ENCODE measurements at places on chromosomes 2 and 18. TPM values are rescaled to one million over a fixed set of nuclear protein-coding genes. Genes with fewer than 3 reads are reported as not detected.

- no peak for DNase-seq
These were observed 234.2 kb downstream of the CDH2 start for GRCh38 chr18:27942706-27943105.

GRCh38 chr2:127631541-127631996 is 14.4 kb upstream of the GPR17 start:
- no peak for DNase-seq

GRCh38 chr2:73870084-73870483 is 22.7 kb upstream of the ACTG2 start:
- no peak for DNase-seq

DNA sequence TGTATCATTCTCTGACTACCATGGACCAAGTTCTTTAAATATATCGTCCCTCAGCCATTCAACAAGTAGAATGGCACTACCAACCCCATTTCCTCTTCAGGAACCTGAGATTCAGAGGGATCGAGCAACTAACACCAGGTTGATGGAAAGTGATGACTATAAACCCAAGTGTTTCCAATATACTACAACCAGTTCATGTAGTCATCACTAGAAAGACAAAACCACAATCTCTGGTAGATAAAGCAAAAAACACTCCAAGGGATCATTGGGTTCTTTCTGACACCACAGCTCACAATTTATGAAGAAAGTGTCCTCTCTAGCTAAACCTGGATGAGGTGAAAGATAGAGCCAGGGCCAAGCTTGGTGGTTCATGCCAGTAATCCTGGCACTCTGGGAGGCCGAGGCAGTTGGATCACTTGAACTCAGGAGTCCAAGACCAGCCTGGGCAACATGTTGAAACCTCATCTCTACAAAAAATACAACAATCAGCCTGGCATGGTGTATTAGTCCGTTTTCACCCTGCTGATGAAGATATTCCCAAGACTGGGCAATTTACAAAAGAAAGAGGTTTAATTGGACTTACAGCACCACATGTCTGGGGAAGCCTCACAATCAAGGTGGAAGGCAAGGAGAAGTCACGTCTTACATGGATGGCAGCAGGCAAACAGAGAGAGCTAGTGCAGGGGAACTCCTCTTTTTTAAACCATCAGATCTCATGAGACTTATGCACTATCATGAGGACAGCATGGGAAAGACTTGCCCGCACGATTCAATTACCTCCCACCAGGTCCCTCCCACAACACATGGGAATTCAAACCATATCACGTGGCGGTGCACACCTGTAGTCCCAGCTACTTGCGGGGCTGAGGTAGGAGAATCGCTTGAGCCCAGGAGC is 2.2 kb downstream of the CD226 start:
- no peak for DNase-seq

GRCh38 chr2:28437918-28438317 is 45.3 kb downstream of the FOSL2 start:
- DNase-seq: no peak

DNA sequence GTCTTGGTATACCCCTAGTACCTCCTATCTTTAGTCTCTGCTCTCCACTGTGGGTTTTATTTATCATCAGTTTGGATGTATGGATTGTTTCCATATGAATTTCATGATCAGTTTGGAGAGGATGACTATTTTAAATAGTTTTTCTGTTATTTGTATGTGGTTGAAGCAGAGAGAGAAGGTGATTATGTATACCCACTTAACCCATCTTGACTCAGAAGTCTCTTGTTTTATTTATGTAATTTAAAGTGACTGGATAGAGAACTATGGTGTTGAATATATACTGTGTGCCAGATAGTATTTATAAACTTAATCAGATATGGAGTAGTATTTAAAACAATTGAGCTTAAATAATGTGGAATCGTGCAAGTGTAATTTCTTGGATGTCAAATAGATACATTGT is 39.9 kb downstream of the SMAD4 start:
- no peak for DNase-seq

DNA sequence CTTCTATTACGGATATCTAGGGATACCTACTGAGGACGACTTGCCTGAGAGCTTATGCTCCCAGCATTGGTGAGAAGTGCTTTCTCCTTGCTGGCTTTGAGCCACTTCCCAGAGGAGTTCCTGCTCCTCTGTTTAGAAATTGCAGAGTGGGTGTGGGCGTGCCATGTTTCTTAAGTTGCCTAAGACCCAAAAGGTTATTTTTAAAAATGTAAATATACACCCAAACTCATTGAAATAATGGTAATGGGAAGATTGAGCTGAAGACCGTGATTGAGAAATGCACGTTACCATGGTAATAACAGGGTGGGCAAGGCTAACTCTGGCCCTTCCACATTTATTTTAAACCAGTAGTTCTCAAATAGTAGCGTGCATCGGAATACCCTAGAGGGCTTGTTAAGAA is 17.2 kb upstream of the TMEM200C start:
- DNase-seq: no peak

Gene RTP5
- polyA plus RNA-seq: not detected

Gene THSD7B
- polyA plus RNA-seq: not detected

Gene MPV17
- polyA plus RNA-seq: 67.2 TPM

Gene MOCOS
- polyA plus RNA-seq: 9.1 TPM
